ENCODE measurements at places on chromosomes 7 and 10.

DNA sequence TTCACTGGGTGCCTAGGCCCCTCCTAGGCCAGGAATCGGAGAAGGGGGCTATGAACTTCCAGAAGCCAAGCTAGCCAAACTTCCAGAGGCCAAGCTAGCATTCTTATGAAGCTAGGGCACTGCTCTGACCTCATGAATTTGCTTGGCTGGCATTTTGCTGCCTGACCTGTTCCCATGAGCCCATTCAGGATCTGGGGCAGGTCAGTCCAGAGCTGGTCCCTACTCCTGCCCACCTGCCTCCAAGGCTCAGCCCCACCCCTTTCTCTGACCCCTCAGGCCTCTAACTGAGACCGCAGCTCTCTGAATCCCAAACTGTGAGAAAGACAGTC is 1.3 kb upstream of the PPIF start:
- no peak for DNase-seq

DNA sequence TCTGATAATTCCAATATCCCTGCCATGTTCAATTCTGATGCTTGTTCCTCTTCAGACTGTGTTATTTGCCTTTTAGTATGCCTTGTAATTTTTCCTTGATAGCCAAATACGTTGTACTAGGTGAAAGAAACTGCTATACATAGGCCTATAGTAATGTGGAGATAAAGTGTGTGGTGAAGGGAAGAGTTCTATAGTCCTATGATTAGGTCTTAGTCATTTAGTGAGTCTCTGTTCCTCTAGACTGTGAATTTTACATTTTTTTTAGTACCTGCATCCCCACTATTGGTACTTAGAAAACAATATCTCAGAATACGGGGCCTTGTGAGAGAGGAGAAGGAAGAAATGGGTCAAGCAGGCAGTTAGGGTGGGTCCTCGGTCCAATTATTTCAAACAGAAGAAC is 59.6 kb upstream of the SEMA3E start:
- no peak for DNase-seq

- DNase-seq, result no peak
Measured at GRCh38 chr7:151225948-151226510, 976 bp downstream of the ABCF2 start.

DNA sequence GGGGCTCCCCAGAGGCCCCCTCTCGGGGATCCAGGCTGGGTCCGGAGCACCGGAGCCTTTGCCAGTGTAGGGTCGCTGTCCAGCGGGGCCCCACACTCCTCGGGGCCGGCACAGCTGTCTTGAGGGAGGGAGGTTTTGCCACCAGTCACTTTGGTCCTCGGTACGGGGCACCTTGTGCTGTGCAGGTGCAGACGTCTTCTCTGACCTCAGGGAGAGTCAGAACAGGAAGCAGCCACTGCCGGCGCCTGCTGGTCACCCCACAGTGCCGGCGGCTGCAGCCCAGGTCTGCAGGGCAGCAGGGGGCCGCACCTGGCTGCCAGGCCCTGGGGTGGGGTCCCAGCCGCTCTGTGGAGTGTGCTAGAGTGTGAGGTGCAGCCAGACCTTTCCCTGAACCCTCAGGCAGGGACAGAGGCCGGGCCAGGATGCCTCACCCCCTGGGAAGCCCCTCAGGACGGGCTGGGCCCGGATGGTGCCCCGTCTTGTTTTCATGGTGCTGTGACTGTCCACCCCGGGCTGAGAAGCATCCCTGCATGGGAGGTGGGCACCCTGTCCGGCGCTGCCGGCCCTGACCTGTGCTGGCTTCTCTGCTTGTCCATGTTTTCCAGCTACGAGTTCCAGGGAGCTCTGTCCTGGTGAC is 8.2 kb downstream of the MAFK start:
- DNase-seq, result no peak

DNA sequence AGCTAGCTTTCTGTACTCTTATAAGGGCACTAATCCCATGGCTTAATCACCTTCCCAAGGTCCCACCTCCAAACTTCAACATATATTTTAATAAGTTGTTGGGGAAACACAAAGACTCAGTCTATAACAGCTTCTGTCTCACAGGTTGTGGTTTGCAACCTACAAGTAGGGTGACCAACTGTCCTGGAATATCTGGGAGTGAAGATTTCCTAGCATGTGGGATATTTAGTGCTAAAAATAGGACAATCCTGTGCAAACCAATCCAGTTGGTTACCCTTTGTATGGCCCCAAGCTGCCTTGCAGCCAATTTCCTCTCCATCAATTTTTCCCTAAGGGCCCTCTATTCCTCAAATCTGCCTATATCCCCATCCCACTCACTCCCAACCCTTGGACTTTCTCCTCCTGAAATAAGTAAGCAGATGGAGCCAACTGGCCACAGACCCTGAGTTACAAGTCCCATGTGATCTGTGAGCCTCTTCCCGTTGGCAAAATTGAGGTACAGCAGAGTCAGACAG is 82.3 kb downstream of the FAM13C start:
- DNase-seq, result no peak

- no peak for DNase-seq
Measured at GRCh38 chr7:123573896-123574467, 16.4 kb upstream of the NDUFA5 start.

DNA sequence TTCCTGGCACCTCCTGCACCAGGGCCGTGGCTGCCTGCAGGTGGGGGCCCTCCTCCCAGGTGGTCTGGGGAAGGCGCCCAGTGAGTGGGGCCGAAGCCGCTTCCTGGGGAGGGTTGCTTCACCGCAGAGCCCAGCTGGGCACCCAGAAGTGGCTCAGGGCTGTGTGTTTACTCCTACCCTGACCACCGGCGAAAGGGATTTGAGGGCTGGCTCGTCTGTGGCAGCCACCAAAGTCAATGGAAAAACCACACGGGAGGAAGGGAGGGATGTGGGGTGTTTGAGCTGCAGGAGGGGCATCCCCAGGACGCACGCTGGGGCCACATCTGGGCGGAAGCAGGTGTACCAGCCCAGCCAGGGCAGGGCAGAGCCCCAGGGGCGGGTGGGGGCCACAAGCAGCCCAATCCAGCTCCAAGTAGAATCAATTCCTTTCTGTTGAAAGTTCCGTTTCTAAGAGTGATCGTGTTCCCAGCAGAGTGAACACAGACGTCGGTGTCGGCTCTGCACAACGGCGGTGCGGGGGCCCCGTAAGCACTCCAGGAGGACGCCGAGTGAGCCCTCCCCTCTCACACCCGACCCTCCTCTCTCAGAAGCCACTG is 69.9 kb downstream of the FOXL3 start:
- no peak for DNase-seq

DNA sequence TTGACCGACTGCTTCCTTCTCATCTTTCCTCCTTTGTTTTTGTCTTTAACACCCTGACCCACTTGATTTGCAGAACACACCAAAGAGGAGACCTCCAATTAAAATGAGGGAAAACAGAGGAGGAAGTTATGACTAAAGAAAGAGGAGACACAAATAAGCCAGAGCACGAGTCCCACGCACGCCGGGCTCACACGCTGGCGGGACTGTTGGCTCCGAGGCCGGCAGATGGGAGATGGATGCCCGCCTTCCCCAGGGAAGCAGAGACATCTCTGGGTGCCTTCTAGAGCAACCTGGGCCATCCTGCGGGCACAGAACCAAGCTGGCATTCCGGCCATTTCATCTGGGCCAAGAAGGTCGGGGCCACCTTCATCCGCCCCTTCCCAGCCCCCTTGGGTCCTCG is 5.6 kb downstream of the ADGRA1 start:
- no peak for DNase-seq

- DNase-seq, result no peak
Measured at GRCh38 chr10:108424656-108425055, 1260.2 kb upstream of the SORCS1 start.

GRCh38 chr10:24080207-24080606 is 128.7 kb upstream of the KIAA1217 start:
- no peak for DNase-seq

DNA sequence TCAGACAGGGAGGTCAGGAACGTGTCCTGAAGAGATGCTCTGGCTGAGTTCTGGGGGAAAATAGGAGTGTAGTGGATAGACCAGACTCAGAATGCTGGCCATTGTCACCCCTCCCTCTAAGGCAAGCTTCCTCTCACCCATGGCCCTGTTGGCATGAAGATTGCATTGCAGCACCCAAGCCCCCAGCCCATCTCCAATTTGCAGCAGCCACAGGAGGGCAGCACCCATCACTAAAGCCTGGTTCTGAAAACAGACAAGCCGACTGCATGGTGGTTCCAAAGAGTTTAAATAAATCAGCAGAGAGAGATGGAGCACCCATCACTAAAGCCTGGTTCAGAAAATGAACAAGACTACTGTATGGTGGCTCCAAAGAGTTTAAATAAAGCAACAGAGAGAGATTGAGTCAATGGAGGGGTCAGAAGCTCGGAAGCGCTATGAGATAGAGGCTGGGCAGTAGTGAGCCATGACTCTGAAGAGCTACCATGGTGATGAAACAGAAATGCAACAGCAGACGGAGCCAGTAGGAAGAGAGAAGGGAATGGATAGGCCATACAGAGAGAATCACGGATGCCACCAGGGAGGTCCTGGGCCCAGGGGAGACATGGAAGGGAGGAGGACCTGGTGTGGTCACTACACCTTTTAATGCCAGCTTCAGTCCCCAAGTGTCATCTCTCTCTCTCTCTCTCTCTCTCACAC is 237.9 kb upstream of the MYO3A start:
- DNase-seq, result no peak

DNA sequence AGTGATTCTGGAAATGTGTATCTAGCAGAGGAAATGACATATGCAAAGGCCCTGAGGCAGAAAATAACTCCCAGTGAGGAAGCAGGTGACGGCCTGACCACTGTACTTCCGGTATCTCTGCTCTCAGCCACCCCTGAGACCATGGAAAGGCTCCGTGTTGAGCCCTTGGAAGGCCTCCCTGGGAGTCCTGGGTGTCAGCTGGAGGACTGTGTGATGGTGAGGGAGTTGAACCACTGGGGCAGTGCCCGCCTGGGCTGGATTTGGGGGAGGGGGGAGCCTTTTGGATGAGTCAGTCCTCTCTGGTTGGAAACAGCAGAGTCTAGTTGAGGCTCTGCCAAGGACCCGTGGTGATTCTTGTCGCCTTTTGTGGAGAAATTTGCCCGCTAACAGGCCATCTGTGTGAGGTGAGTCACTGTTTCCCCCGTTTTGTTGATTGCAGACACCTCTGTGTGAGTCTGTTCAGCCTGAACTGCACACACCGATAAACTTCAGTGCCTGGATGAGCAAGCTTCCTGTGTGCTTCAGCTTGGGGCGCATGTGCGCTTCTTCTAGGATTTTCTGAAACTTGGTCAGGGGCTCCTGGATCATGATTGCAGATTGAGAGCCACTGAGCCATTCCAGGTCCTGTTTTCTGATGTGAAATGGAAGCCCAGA is 98.6 kb downstream of the GRK5 start:
- no peak for DNase-seq

- no peak for DNase-seq
Measured at GRCh38 chr7:120205101-120205500, 67.9 kb upstream of the KCND2 start.

GRCh38 chr7:159036916-159037605 is 107.6 kb downstream of the VIPR2 start:
- no peak for DNase-seq

DNA sequence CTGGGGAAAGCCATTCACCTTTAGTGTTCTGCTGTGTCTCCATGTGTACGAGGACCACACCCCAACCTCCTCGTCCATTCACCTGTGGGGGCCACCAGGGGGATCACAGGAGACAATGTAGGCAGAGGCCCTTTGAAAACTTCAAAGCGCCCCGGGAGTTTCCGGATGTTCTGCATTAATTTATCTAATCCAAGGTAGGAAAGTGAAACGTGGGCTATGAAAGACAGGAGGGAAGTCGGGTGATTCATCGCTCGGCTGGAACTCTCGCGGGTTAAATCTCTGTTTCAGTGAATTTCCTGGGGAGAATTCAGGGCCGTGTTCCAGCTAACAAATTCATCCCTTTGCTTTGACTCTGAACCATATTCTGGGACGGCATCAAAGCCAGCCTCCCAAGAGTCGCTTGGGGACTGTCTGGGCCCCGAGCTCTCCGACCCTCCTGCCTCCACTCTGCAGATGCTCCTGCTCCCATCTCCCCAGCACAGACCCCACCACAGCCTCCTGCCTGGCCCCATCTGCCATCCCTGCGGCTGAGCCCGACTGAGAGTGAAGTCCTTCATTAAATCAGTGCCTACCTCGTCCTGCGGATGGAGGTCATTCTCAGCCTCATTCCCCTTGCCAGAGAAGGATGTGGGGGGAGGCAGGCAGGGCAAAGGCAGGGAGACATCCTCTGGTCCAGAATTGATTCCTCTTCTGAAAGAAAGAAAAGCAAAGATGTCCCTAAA is 114.1 kb upstream of the CARD11 start:
- DNase-seq, result no peak

DNA sequence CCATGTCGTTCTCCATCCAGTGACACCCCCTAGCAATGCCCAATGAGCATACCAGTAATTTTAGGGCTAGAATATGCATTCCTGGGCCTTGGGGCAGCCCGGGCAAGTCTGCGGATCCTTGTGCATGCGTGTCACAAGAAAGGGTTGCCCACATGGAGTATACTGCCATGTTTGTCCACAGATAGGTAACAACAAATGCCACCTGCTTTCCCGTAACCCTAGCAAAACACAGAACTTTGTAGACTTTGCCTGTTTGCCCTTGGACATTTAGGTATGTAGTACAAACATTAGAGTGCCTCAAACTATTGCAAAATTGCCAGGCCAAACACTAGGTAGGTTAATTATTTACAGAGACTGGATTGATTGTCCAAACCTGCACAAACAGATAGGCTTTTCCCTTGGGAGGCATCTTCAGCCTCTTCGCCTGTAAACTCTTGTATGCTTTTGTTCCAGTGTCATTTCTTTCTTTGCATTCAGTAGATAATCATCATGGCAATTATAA is 117.0 kb downstream of the ADCY1 start:
- no peak for DNase-seq

DNA sequence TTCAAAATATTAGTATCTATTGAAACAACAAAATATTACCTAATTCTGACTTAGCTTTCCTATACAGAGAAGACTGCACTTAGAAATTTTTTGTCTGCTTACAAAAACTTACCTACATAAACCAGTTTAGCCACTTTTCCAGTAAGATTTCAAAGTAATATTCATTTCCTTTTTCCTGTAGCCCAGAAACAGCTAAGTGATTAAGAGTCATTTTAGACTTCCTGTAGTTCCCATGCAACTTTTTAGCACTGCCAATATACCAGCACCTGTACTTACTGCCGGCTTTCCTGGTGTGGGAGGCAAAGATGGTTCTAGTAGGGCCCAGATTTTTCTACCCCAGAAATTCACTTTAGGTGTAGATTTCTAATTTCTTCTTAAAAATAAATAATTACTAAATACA is 21.8 kb downstream of the NT5C2 start:
- no peak for DNase-seq

DNA sequence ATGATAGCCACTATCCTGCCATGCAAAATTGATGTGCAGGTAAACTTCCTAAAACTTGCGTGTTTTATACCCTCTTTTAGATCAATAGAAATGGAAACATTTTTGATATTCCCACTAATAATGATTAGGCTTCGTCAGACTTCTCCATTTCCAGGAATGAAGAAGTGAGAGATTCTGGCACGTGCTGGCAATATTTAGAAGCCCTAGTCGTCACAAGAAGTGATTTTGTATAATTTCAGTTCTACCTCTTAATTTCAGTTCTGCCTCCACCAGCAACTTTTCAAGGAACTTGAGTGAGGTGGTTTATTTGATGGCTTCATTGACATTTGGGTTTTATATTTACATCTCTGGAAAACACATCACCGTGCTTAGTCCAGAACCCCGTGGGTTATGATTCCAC is 61.9 kb downstream of the MRC1 start:
- no peak for DNase-seq
